ENCODE measurements at places on chromosomes 1 and 21. TPM values are rescaled to one million over a fixed set of nuclear protein-coding genes. Genes with fewer than 3 reads are reported as not detected.

- H3K27ac ChIP-seq = no peak overlapping the region
- no peak overlapping the region for H3K4me3 ChIP-seq
- H3K36me3 ChIP-seq = no peaks in the 10 kb centered on the region
- no peaks in the 10 kb centered on the region for H3K4me1 ChIP-seq
- H3K27me3 ChIP-seq = no peaks in the 10 kb centered on the region
- no peak for DNase-seq
Observed at GRCh38 chr1:2965676-2966075, 55.6 kb upstream of the ACTRT2 start.

Gene CSMD2
- total RNA-seq = 3.5 TPM

Gene NR5A2
- not detected for total RNA-seq

DNA sequence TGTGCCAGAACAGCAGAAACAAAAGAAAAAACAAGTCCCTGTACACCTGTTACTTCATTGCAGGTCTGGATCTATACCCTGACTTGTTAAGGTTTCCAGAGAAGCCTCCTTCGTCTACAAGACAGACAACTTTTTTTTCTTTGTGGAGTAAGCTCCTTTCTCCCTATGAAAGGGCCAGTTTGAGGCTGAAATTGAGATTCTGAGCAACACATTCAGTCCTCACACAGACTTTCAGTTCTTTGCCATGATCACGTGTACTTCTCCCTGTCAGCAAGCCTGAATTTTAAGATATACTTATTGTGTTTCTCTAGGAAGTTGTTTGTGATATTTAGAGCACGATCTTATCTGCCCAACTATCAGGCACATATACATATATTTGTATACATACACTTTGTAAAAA lies 374.0 kb downstream of the NTNG1 start:
- no peak for DNase-seq
- H3K4me1 ChIP-seq = no peaks in the 10 kb centered on the region
- no peak overlapping the region for H3K27ac ChIP-seq
- H3K27me3 ChIP-seq = no peaks in the 10 kb centered on the region
- no peak overlapping the region for H3K4me3 ChIP-seq

Gene AXDND1
- 0.77 TPM for total RNA-seq

DNA sequence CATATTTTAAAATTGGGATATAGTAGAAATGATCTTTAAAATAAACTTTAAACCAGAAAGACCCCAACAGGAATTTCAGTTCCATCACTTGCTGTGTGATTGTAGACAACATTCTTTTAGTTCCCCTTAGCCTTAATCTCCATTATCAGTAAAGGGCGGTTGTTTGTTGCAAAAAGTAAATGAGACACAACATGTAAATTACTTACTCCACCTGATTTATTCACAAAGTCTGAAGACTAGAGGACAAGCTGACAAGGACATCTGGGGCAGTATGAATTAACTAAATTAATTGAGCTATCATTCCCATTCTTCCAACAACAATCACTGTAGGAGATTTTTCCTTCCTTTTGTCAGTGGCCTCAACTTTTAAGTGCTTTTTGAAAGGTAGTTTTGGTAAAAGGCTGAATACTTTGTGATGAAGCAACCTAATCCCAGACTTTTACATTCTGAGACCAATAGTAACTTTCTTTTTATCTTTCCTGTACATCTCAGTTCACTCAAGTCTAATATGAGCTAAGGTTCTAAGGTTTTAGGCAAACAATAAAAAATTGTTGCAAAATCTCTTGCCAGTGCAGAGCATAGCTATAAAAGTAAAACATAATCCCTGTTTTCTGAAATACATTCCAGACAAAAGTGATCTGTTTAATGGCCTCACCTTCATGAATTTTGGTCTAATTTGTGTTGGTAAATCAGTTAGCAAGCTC lies 6.2 kb downstream of the SLC19A2 start:
- peak; percentile 16 for DNase-seq
- H3K36me3 ChIP-seq = no peaks in the 10 kb centered on the region
- peak overlapping the region; percentile 12 for H3K4me3 ChIP-seq
- H3K27ac ChIP-seq = peak overlapping the region; percentile 78
- H3K27me3 ChIP-seq = no peaks in the 10 kb centered on the region
- H3K4me1 ChIP-seq = peaks cover 73% of the 10 kb centered on the region

GRCh38 chr1:8589571-8589970 lies 227.9 kb downstream of the RERE start:
- no peaks in the 10 kb centered on the region for H3K27me3 ChIP-seq
- H3K4me1 ChIP-seq = peaks cover 65% of the 10 kb centered on the region
- no peak overlapping the region for H3K4me3 ChIP-seq
- no peaks in the 10 kb centered on the region for H3K36me3 ChIP-seq
- peak overlapping the region; percentile 56 for H3K27ac ChIP-seq

DNA sequence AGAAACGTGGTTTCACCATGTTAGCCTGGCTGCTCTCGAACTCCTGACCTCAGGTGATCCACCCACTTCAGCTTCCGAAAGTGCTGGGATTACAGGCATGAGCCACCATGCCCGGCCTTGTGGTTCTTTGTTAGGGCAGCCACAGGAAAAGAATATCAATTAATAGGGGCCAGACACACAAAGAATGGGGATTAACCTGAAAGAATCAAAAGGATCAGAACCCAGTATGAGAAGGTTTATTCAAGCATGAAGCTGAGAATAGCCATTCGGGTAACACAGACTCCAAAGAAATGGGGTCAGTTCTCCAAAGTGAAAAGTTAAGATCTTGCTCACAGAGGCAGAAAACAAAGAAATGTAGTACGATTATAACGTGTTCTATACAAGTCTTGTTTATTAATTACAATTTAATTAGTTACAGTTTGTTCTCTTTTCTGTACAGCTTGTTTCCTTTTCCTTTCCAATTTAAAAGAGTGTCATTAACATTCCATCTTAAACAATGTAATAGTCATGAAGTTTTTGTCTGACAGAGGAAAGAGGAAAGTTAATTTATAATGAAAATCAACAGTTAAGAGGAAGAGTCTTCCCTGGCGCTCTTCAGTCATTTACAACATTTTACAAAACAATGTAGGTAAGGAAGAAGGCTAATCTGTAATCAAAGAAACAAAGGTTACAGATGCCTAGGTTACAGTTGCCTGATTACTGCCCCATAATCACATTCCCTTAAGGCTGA lies 51.3 kb upstream of the SLC45A1 start:
- H3K4me3 ChIP-seq = no peak overlapping the region
- peak overlapping the region; percentile 68 for H3K27ac ChIP-seq
- H3K36me3 ChIP-seq = no peaks in the 10 kb centered on the region
- H3K27me3 ChIP-seq = no peaks in the 10 kb centered on the region

Gene CFAP141
- total RNA-seq = not detected

GRCh38 chr1:62280150-62280549 lies 39.1 kb downstream of the KANK4 start:
- no peaks in the 10 kb centered on the region for H3K36me3 ChIP-seq
- no peak for DNase-seq
- H3K4me1 ChIP-seq = peaks cover 32% of the 10 kb centered on the region
- H3K27me3 ChIP-seq = peaks cover 41% of the 10 kb centered on the region
- no peak overlapping the region for H3K27ac ChIP-seq
- H3K4me3 ChIP-seq = no peak overlapping the region

Gene DCST2
- total RNA-seq = 2.0 TPM

DNA sequence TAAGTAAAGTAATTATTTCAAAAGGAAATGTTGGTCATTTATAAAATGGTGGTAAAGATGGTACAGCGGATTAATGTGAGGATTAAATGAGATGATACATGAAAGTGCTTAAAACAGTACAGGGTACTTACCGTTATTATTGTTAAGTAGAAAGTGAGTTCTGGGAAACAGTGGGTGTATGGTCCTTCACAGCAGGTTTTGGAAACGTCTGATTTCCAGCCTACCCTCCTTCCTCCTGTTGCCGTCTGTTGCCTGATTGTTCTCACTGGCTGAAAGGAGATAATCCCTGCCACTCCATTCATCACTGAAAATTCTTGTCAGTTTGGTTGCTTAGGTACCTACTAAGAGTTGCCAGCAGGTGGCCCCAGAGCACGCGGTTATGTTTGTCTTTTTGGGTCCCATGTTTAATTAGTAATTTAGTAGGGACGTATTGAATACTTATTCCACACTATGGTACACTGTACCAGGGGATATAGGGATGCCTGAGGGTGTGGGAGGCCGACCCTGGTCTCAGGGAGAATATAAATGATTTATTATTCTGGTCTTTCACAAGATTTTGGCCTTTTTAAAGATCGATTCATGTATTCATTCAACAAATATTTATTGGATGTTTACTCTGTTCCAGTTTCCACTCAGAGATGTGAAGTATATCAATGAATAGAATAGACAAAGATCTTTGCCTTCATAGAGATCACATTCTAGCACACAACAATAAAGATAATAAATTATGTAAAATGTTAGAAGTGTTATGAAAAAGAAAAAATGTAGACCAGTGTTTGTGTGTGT lies 30.8 kb upstream of the RPTN start:
- no peaks in the 10 kb centered on the region for H3K27me3 ChIP-seq
- DNase-seq = peak; percentile 57
- no peak overlapping the region for H3K4me3 ChIP-seq
- H3K4me1 ChIP-seq = no peaks in the 10 kb centered on the region

DNA sequence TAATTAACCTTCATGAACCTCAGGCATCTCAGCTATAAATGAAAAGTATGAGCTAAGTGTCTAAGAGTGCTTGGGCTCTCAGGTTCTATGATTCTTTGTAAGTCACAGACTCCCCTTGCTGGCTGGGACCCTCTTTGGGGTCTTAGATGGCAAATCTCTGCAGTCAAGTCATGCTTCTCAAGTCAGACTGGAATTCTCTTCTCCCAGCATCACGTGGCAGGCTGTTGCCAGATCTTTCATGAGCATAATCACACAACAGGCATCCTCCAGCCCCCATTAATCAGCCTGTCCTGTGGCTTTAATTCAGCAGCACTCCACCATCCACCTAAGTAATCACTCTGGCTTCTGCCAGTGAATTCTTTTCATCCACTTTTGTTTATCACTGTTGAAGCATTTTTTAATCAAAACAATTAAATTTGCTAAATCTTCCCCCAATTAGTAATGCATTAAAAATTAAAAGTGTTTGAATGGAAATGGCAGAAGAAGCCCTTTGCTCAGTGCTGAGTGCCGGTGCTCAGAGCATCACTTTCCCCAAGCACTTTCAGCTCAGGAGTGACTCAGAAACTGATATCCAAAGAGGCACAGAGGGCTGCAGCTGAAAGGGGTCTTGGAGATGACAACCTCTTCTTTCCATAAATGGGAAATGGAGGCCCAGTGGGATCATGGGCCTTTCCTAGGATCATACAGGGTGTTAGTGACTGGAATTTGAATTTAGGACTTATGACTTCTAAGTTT lies 50.2 kb downstream of the C8A start:
- no peak for DNase-seq
- no peaks in the 10 kb centered on the region for H3K27me3 ChIP-seq
- H3K36me3 ChIP-seq = no peaks in the 10 kb centered on the region
- peaks cover 17% of the 10 kb centered on the region for H3K4me1 ChIP-seq
- H3K27ac ChIP-seq = no peak overlapping the region
- H3K4me3 ChIP-seq = no peak overlapping the region

Gene LRRN2
- 1.9 TPM for total RNA-seq

Gene ETV3L
- not detected for total RNA-seq

Gene WDR64
- total RNA-seq = not detected

- no peak overlapping the region for H3K4me3 ChIP-seq
- no peaks in the 10 kb centered on the region for H3K4me1 ChIP-seq
- H3K36me3 ChIP-seq = no peaks in the 10 kb centered on the region
- DNase-seq = peak; percentile 16
- no peak overlapping the region for H3K27ac ChIP-seq
Observed at GRCh38 chr1:193111641-193112090, 6.5 kb upstream of the GLRX2 start.

DNA sequence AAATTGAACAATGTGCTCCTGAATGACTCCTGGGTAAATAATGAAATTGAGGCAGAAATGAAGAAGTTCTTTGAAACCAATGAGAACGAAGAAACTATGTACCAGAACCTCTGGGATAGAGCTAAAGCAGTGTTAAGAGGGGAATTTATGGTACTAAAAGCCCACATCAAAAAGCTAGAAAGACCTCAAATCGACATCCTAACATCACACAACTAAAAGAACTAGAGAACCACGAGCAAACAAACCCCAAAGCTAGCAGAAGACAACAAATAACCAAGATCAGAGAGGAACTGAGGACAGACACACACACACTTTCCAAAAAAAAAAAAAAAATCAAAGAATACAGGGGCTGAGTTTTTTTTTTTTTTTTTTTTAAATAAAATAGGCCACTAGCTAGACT lies 564.2 kb downstream of the SMYD3 start:
- no peaks in the 10 kb centered on the region for H3K36me3 ChIP-seq
- no peak overlapping the region for H3K4me3 ChIP-seq
- peaks cover 5% of the 10 kb centered on the region for H3K4me1 ChIP-seq
- no peaks in the 10 kb centered on the region for H3K27me3 ChIP-seq
- no peak overlapping the region for H3K27ac ChIP-seq
- DNase-seq = no peak

Gene MYOC
- not detected for total RNA-seq

- DNase-seq = peak; percentile 15
- peaks cover 4% of the 10 kb centered on the region for H3K4me1 ChIP-seq
- H3K27me3 ChIP-seq = no peaks in the 10 kb centered on the region
- H3K36me3 ChIP-seq = no peaks in the 10 kb centered on the region
- H3K27ac ChIP-seq = no peak overlapping the region
Observed at GRCh38 chr21:31193761-31194160, 150.3 kb downstream of the TIAM1 start.

Gene CLCN6
- 15.6 TPM for total RNA-seq

- no peak overlapping the region for H3K27ac ChIP-seq
- H3K36me3 ChIP-seq = no peaks in the 10 kb centered on the region
- no peak overlapping the region for H3K4me3 ChIP-seq
- no peaks in the 10 kb centered on the region for H3K27me3 ChIP-seq
- H3K4me1 ChIP-seq = peaks cover 9% of the 10 kb centered on the region
- DNase-seq = no peak
Observed at GRCh38 chr1:119910618-119911017, 14.3 kb upstream of the ADAM30 start.

DNA sequence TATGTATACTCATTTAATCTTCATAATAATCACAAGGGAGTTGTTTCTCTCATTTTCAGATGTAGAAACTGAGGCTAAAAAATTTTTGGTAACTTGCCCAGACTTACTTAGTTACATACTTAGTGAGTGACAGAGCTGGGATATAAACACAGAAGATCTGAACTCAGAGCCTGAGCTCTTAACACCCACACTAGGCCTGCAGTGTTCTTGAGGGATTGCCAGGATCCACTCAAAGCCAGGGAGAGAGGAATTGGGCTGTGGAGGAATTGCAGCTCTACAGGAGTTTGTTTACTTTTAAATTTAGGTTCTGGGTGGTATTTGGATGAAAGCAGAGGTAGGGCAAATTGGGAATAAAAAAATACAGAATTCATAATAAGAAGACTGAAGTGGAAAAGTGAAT lies 515.1 kb upstream of the PLXNA2 start:
- no peak overlapping the region for H3K27ac ChIP-seq
- H3K4me1 ChIP-seq = no peaks in the 10 kb centered on the region
- no peak overlapping the region for H3K4me3 ChIP-seq
- no peaks in the 10 kb centered on the region for H3K27me3 ChIP-seq
- H3K36me3 ChIP-seq = no peaks in the 10 kb centered on the region

Gene DMRTB1
- not detected for total RNA-seq

DNA sequence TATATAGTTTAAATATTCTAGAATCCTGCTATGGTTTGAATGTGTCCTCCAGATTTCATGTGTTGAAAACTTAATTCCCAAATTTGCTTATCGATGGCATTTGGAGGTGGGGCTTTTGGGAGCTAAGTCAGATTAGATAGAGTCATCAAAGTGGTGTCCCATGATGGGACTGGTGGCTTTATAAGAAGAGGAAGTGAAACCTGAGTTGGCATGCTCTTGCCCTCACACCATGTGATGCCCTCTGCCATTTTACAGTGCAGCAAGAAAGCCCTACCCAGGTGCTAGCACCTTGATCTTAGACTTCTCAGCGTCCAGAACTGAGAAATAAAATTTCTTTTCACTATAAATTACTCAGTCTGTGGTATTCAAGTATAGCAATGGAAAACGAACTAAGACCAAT lies 111.3 kb downstream of the TGFB2 start:
- no peak overlapping the region for H3K4me3 ChIP-seq
- no peaks in the 10 kb centered on the region for H3K36me3 ChIP-seq
- no peak overlapping the region for H3K27ac ChIP-seq
- H3K27me3 ChIP-seq = no peaks in the 10 kb centered on the region

Measured in neural progenitor cell (in vitro differentiated cells).